ENCODE measurements at places on chromosomes 5 and 9.

GRCh38 chr5:9201011-9201410 is 344.9 kb downstream of the SEMA5A start:
- no peak for DNase-seq

- peak; percentile 93 for DNase-seq
Observed at GRCh38 chr5:171483551-171484135, 64.2 kb downstream of the FGF18 start.

DNA sequence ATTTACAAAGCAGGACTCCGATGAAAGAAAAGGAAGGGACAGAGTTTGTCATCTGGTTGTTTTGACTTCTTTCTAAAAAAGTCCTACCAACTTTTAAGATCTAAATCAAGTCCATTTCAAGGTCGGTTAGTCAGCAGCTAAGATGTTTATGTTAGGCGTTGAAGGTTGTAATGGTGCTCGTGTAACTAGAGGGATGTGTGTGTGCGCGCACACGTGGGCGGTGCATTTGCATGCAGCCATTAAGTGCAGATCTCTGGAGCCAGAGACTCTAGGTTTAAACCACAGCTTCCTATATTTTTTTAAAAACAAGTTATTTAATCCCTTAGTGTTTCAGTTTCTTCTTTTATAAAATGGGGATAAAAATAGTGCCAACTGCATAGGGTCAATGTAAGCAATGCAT is 77.0 kb upstream of the SMIM32 start:
- no peak for DNase-seq

DNA sequence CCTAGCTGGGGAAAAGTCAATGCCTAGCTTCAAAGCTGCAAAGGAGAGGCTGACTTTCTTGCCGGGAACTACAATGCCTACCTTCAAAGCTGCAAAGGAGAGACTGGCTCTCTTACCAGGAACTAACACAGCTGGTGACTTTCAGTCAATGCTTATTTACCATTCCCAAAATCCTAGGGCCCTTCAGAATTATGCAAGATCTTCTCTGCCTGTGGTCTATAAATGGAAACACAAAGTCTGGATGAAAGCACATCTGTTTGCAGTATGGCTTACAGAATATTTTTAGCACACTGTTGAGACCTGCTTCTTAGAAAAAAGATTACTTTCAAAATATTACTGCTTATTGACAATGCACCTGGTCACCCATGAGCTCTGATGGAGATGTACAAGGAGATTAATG is 259.4 kb downstream of the PLK2 start:
- no peak for DNase-seq

GRCh38 chr5:146548781-146549449 is 32.9 kb upstream of the GPR151 start:
- DNase-seq: no peak

- no peak for DNase-seq
Observed at GRCh38 chr9:126160067-126160853, 166.4 kb upstream of the MVB12B start.

DNA sequence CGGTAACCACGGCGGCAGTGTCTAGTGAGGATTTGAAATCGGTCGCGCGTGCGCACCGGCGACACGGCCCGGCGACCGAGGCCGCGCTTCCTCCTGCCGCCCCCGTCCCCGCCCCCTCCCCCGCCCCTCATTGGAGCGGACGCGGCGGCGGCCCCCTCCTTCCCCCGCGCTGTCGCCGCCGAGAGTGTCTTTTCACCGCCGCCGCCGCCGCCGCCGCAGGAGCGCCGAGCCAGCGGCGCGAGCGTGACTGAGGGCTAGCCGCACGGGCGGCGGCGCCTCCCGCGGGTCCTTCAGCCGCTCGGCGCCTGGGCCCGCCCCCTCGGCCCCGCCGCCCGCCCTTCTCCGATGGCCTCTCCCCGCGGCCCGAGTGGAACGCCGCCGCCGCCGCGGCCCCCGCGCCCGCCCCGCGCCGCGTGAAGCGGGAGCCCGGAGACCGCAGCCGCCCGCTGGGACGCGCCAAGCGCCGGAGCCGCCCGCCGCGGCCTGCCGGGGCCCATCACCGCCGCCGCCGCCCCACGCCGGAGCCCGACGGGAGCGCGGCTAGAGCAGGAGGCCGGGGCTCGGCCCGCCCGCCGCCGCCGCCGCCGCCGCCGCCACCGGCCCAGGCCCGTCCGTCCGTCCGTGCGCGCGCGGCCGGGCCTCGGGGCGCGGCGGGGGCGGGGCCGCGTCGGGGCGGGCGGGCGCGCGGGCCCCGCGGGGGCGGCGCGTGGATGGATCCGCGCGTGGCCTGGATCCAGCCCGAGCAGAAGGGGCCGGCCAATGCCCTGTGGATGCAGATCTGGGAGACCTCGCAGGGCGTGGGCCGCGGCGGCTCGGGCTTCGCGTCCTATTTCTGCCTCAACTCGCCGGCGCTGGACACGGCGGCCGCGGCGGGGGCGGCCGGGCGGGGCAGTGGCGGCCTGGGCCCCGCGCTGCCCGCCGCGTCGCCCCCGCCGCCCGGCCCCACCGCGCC is at the start of gene TENT4A:
Gene TENT4A, plus strand, starts transcription at position 159 of the 952 bp plus-strand sequence. Its CDS starts 552 bp downstream, at position 711.
- peak; percentile 52 for DNase-seq
